ENCODE measurements at places on chromosomes 6 and 20.

- DNase-seq, result no peak
These were observed 141.6 kb upstream of the TSHZ2 start for GRCh38 chr20:52830598-52830997.

DNA sequence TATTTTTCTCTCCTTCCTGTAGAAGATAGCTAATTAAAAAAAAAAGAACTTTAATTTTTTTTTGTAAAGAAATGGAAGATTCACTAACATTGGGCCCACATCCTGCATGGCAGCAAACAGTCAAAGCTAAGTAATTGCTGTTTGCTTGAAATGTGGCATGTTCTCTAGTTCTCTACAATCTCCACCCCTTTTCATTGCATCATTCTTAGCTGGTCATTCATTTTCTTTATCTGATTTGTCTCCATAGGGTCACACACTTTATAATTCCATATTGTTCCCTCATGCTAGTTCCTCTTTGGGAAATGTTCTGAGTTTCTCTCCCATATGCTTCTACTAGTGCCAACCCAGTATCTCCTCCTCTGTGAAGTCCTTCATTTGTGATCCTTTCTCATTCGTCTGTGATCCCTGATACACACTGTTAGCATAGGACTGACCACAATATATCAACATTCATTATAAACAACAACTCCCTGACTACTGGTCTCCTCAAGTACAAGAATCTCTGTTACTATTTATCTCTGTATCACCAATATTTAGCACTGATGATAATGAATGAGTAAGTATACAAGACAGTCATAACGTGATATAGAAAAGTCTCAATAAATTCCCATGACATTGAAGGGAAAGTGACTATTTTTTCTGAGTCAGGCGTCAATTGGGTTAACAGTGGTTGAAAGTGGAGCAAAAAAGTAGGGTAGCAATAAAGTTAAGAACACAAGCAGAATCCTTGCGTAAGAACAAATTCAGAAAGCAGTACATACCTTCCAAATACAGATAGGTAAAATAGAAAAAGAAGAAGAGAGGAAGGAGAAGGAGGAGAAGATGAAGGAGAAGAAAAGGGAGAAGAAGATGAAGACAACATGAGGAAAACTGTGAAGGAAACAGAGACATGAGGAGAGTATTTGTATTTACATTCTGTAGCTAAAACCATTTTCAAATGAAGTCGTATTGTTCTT lies 33.2 kb upstream of the MYB start:
- no peak for DNase-seq

GRCh38 chr6:38638941-38639497 lies 710 bp downstream of the BTBD9 start:
- peak; percentile 9 for DNase-seq

- no peak for DNase-seq
These were observed 32.1 kb downstream of the BEND3 start for GRCh38 chr6:107083047-107083768.

DNA sequence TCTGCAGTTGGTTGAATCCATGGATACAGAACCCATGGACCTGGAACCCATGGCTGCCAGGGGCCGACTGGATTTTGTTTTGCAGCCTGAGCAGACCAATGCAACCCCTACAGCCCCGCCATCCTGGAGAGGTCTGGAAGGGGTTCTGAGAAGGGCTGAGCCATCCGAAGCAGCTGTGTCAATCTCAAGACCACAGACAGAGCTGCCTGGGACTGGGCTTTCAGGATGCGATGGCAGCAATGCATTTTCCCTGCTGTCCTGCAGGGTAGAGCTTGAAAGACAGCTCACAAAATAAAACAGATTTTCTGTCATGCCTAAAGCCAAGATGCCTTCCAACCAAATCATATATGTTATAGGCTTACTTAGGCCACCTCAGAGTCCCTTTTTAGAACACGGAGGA lies 125.8 kb upstream of the NXT1 start:
- no peak for DNase-seq

- no peak for DNase-seq
These were observed 7.5 kb downstream of the FOXS1 start for GRCh38 chr20:31837896-31838397.

DNA sequence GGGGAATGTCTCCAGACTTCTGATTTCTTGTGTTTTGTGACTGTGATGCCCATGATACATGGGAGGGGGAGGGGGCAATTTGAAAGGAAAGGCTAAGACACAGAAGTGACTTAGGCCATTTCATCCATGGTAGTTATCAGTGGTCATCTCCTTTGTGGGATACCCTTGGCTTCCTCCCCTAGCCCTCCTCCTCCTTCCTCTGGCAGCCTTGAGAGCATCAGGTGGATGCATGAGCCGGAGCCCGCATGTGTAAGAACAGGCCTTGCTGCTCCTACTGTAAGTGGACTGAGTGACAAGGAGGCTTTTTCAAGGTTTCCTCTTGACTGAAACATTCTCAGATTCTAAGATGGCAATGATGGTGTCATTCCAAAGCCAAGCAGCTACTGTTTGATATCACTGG lies 874 bp downstream of the CD83 start:
- DNase-seq, result no peak

- DNase-seq, result no peak
These were observed 20.4 kb upstream of the MCM3 start for GRCh38 chr6:52304983-52305390.

DNA sequence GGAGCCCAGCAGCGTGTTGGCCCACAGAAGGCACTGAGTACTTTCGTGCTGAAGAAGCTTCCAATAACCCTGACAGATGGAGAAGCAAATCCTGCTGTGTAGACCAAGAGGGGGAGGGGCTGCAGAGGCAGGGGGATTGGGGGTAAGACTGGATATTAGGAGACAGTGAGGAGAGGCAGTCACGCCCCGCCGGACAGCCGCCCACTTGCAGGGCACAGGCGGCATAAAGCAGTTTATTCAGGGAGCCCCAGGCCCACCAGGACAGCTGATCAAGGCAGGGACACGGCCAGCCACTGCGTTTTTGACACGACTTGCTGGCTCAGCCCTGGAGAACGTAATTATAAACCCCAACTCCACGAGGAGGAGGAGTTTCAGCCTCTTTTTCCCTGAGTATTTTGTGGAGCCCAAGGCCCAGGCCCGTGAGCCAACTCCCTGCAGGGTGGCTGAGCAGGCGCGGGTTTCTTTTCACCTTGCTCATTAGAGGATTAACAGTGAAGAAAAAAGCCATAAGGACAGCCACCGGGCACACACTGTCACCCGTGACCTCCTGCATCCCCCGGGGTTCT lies 177.9 kb downstream of the TFAP2C start:
- DNase-seq, result no peak

DNA sequence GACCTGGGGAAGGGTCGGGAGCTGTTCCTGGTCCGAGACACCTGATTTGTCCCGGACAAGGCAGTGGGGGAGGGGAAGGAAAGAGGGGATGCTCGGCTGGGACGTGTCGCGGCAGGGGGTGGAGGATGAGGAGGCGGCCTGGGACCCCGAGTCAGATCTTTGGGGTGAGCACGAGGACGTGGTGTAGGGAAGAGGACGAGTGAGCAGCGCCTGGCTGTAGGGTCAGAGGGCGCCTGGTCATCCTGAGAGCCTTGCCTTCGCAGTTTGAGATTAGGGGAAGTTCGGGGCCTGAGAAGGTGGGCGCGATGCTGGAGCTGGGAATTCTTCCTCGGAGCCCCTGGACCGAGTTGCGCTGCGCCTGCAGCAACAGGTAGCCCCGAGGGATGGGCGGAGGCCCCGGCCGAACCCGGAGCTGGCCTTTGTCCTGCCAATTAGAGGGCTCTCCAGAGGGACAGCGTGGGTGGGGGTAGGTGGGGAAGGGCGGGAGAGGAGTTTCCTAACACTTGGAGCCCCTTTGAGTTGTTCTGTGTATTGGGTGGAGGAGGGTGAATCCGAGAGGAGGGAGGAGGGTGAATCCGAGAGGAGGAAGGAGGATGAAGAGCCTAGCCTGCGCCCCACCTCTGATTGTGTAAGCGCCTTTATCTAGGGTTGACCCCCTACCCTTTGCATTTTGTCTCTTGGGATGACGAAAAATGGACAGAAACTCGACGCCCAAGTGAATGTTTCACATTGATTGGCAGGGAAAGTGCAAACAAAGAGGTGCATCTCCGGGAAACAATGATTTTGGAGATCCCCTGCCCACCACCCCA lies 72.0 kb downstream of the SOX4 start:
- DNase-seq, result no peak

DNA sequence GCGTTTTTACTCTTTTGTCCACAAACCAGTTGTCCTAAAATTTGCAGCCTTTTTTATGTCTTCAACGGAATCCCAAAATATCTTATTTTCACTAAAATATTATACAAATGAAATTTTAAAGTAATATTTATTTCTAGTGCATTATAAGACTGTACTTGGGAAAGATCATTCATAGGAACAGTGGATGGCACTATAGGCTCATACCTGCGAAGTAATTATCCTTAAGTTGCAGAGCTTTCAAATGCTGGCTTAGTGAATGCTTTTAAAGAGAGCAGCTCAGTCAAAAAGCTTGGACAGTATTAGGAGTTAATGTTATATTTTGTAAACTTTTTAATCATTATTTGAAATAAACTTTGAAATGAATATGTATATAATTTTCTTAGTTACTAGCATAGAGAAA lies 254.9 kb downstream of the CDKAL1 start:
- no peak for DNase-seq

GRCh38 chr6:75085931-75086635 lies 119.8 kb downstream of the COL12A1 start:
- no peak for DNase-seq

DNA sequence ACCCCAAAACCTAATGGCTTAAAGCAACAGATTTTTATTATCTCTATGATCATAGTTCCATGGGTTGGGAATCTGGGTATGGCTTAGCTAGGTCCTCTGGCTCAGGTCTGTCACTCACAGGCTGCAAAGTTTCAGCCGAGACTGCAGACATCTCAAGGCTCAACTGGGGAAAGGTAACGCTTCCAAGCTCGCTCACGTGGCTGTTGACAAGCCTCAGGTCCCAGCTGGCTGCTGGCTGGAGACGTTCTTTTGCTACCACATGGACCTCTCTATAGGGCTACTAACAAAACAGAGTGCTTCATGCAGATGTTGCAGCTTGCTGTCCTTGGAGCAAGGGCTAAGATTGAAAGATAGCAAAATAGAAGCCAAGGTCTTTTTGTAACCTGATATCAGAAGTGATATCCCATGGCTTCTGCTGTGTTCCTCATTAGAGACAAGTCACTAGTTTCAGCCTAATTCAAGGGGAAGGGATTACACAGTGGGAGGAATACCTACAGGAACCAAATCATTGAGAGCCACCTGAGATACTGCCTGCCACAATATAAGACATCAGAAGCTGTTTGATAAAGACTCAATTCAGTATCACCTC lies 6.6 kb downstream of the HTR1E start:
- peak; percentile 64 for DNase-seq

DNA sequence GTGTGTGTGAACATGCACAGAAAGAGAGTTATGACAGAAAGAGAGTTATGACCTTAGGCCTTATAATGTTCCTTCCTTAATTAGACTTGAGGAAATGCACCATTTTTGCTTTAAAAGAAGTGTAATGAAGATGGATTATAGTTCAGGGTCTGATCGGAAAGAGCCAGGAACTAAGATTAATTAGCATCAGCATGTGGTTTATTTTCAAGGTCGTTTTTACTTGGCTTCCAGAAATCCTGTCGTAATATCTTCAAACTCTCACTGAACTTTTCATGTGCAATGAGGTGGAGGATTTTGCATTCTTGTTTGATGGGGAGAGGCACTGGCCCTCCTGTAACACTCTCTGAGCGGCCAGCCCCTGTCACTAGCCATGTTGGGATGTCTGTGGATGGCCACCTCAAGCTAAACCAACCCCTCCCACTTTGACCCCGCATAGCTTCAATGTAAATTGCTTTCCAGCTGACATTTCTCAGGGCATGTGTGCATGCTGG lies 116.8 kb downstream of the CDC5L start:
- no peak for DNase-seq

DNA sequence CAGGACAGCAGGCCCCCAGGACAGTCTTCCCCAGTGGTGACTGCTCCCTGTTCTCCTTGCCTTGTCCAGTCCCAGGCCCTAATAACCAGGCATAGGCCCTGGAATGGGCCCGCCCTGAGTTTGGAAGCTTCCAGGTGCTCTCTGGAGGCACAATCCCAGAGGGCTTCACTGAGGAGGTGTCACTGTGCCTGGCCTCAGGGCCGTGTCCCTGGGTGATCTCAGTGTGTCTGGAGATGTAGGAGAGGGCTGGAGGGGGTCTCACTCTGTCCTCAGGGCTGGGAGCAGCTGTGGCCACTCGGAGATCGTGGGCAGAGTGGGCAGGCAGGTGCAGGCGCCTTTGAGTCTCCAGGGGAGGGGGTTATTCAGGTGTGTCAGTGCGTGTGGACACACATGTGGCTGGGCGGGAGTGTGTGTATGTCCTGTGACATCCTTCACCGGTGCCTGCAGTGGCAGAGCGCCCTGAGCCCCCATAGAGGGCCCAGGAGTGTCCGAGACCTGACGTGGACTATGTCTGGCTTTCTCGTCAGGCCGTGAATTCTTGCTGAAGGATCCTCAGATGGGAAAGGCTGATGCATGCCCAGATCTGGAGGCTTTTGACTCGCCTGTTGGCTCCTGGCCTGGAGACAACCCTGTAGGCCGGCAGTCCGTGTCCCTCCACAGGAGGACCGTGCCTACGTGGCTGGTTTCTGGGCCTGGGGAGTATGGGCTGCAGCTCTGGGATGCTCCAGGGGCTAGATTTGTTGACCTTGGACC lies 5.5 kb upstream of the NPBWR2 start:
- no peak for DNase-seq

GRCh38 chr6:9089724-9090123 lies 654.4 kb upstream of the SLC35B3 start:
- no peak for DNase-seq

- DNase-seq, result no peak
These were observed 11.8 kb upstream of the TCF21 start for GRCh38 chr6:133877116-133877515.

GRCh38 chr6:85126485-85127167 lies 323.3 kb upstream of the NT5E start:
- DNase-seq, result no peak

DNA sequence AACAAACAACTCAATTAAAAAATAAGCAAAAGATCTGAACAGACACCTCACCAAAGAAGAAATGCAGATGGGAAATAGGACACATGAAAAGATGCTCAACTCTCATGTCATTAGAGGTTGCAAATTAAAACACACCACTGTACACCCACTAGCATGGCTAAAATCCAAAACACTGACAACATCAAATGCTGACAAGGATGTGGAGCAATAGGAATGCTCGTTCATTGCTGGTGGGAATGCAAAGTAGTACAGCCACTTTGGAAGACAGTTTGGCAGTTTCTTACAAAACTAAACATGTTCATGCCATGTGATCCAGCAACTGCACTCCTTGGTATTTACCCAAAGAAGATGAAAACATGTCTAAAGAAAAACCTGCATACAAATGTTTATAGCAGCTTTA lies 47.2 kb downstream of the CDK19 start:
- no peak for DNase-seq

DNA sequence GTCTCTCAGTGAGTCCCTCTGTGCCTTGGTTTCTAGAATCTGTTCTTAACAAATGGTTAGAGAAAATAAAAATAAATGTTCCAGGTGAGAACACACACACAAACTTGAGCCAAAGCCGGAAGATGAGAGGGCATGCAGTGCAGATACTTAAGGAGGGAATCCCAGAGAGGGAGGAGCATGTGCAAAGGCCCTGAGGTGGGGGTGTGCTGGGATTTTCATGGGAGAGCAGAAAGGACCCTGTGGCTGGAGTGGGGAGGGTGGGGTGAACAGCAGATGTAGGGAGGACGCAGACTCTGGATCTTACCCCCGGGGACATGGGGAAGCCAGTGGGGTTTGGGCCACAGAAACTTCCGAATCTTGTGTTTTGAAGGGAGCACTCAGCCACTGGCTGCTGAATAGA lies 17.5 kb downstream of the TFAP2C start:
- no peak for DNase-seq
